Progenitor cell of endocrine pancreas (in vitro differentiated cells): ENCODE measurements at places on chromosomes 11 and 22.

DNA sequence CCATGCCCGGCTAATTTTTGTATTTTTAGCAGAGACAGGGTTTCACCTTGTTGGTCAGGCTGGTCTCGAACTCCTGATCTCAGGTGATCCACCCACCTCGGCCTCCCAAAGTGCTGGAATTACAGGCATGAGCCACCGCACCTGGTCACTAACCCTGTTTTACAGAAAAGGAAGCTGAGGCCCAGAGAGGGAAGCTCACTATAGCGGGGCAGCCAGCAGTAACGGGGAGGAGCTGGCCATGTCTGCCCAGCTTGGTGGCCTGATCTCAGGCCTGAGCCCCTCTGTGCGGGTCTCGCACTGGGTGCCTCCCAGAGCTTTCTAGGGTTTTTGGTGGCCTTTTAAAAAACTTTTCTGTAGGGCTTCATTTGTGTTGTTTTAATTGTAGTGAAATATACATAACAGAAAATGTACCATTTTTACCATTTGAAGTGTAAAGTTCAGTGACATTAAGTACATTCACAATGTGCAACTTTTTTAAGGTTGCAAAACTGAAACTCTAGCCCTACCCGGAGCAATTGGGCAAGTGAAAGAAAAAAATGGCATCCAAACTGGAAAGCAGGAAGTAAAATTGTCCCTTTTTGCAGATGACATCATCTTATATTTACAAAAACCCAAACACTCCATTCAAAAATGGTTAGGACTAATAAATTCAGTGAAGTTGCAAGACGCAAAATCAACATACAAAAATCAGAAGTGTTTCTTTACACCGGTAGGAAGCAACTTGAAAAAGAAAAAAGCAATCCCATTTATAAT is 14.5 kb upstream of the CYTH4 start:
- DNase-seq, result no peak

GRCh38 chr22:20952544-20953341 is 14.3 kb upstream of the AIFM3 start:
- no peak for DNase-seq

DNA sequence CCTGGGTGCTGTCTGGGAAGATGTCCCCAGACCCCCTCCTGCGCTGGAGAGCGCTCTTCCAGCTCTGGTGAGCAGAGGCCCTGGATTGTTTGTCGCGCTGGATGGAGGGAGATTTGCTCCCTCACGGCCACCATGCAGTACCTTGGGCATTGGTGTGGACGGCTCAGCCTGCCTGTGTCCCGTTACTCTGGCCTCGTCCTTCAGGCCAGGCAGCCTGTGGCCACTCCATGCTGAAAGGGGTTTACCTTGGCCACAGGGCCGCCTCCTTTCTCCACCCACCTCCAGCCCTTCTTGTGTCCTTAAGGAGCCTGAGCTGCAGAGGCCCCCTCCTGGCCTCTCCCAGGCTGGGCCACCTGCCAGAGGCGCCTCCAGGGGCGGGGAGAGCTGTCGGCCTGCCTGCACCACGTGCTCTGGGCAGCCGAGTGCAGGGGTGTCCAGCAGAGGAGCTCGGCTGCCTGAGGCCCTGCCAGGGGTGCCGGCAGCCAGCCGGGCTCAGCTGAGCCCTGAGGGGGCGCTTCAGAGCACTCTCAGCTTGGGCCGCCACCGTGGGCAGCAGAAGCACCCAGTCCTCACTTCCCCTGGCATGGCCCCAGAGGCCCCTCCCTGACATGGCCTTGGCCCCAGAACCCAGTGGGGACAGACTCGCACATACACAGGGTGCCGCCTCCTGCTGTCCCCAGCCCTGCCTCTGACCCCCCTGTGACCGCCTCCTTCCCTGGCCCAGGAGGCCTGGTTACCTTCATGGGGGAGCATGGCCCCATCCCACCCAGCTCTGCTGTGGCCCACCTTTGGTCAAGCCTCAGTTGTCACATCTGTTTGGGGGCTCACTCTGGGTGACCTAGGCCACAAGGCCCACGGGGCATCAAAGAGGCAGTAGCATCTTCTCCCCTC is 3.4 kb downstream of the CCND1 start:
- DNase-seq, result no peak

- no peak for DNase-seq
Measured at GRCh38 chr22:37509059-37509860, 10.0 kb downstream of the CARD10 start.

- no peak for DNase-seq
Measured at GRCh38 chr11:27347359-27348339, 15.4 kb downstream of the CCDC34 start.

GRCh38 chr11:94785509-94785908 is 17.4 kb downstream of the AMOTL1 start:
- no peak for DNase-seq
